ENCODE measurements at places on chromosomes 13 and 19. TPM values are rescaled to one million over a fixed set of nuclear protein-coding genes. Genes with fewer than 3 reads are reported as not detected.

FGF22 gene
- not detected for total RNA-seq

INSL3 gene
- not detected for total RNA-seq

DNA sequence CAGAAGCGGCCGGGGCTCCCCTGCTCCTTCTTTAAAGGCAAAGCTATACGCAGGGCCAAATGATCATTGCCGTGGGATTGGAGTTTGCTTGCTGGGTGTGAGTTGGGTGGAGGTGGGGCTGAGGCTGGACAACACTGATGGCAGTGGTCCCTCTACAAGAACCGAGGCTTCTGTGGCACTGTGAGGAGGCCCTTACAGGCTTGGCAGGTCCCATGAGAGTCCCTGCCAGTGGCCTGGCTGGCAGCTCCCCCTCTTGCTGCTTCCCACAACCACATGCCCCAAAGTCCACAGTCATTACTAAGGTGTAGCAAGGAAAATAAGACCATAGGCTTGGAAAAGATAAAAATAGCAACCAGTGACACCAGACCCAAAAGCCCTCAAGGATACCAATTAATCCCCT, 98.4 kb downstream of the ANKRD10 start:
- no peak overlapping the region for H3K27ac ChIP-seq
- H3K4me1 ChIP-seq: peaks cover 15% of the 10 kb centered on the region
- no peak for DNase-seq
- no peak overlapping the region for H3K4me3 ChIP-seq
- H3K36me3 ChIP-seq: no peaks in the 10 kb centered on the region

DNA sequence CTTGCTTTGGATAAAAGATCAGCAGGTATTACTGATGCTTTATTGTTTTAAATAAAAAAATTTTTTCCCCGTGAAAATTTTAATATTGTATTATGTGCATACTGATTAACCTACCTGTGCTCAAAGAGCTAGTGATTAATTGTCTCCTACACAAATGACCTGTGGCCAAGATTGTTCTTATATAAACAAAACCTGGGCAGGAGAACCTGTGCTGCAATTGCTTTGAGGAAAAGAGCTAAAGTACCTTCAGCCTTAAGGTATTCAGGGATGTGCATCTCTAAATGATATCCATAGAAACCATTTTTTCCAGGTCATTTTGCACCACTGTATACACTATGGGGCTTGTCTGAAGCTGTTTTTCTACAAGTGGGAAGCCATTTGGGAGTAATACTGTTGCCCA, 1.2 kb downstream of the FRY start:
- H3K4me3 ChIP-seq: no peak overlapping the region
- no peak for DNase-seq
- no peaks in the 10 kb centered on the region for H3K27me3 ChIP-seq

DNA sequence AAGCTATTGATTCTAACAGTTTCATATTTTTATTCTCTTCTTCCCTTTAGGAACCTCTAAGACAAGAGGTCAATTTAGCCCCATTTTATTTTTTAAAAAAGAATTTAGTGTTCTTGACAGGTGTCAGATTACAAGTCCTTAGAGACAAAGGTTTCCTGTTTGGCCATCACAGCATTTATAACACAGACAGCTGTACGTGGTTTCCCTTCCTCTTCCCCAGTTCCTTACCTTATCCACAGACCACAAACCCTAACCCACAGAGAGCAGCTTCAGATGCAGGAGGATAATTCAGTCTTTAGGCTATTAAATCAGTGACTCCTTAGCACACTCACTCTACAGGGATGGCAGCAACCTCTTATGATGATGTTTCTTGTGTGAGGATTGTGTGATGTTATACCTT, 1210.1 kb downstream of the DIAPH3 start:
- no peak overlapping the region for H3K4me3 ChIP-seq
- no peaks in the 10 kb centered on the region for H3K36me3 ChIP-seq
- no peak overlapping the region for H3K27ac ChIP-seq
- no peak for DNase-seq
- no peaks in the 10 kb centered on the region for H3K27me3 ChIP-seq
- no peaks in the 10 kb centered on the region for H3K4me1 ChIP-seq
